ENCODE measurements at places on chromosomes 11 and 22.
A peak's percentile ranks its signal among the peaks of the same experiment; 100 is the strongest.

DNA sequence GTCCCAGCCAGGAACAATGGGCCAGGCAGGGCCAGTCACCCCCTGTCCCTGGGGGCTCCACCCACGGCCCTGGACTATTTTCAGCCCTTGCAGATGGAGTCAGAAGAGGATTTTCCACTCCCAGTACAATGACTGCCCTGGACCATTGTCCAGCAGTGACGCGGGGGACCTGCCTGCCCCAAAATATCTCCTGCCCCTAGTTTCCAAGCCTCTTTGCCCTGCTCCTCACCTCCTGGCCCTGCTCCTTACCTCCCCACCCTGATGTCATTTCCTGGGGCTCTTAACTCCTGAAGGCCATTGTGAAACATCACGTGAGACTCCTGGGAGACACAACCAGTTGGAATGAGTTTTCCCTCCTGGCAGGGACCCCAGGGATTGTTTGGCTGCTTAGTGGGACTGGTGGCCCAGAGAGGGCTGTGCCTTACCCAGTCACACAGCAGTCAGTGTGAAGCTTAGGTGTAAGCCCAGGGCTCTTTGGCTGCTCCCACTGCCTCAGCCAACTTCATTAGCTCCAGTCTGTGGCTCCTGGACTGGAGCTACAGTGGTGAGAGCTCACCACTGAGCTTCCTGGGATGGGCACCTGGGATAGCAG is 22.2 kb downstream of the P2RY2 start:
- no peak for DNase-seq

DNA sequence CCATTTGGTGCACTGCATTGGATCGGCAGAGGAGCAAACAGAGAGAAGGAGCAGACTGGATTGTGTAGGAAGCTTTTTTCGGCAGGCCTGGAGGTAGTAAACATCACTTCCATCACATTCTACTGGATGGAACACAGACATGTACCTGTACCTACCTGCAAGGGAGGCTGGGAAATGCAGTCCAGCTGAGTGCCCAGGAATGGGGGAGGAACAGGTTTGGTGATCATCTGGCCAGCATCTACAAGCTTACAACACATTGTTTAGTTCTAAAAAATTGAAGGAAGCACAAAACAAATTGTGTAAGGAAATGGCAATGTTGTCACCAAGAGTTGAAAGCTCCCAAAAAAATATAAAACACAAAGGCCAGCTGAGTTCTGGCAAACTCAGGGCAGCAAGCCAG is 19.1 kb downstream of the SMIM38 start:
- no peak for DNase-seq

DNA sequence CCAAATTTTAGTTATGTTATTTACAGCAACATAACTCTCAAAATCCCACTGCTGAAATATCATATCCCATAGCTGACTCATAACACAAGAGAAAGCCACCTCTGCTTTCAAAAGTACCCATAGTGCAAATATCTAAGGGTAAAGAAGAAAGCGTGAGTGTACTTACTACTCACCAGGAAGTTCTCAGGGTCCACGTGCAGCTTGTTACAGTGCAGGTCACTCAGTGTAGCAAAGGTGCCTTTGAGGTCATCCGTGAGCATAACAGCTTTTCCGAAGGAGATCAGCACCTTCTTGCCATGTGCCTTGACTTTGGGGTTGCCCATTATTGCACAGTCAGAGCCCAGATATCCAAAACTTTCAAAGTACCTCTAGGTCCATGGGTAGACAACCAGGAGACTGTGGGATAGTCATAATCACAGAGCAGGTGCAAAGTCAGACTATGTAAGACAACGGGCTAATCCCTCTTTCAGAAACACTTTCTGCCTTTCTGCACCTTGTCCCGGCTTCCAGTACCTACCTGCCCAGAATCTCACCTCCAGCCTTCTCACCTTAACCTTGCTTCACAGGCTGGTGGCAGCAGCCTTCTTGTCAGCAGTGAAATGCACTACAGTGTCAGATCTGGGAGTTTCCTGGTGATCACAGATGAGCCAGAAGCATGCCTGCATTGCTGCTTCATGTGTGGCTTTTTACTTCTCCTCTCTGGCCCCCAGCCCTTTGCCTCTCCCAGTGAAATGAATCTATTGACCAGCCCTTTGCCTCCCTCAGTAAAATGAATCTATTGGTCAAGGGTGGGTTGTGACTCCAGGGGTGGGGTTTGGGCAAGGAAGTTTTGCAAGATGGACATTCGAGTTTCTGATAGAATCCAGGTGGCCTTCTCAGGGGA is 6.5 kb downstream of the HBG1 start:
- no peak for DNase-seq

DNA sequence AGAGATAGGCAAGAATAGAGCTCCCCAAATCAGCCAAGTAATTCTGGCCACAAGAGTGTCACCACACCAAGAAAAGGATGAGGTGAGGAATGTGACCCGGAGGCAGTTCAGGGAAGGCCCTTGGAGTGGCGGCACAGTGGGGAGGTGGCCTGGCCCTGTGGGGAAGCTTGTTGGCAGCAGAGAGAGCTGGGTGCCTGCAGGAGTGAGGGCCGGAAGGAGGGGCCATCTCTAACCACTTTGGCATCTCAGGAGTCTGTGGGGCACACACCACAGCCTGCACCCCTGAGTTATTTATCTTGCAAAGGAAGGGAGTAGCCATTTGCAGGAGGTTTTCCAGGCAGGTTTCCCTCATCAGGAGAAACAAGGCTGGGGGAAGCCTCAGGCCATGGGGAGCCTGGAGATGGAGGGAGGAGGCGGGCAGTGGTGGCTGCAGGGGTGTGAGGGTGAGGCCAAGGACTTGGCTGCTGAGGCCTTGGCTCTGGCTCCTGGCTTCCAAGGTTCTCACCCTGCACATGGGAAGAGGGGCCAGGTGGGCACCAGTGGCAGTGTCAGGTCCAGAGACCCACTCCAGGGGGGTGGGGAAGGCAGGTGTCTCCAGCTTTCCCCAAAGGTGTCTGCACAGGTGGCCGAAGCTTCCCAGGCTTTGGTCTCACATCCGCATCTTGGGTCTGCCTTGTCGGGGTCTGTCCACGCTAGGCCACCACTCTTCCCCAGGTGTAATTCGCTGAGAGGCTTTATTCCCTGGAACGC is 370.2 kb downstream of the CTTN start:
- no peak for DNase-seq

GRCh38 chr11:86171627-86172026 is 72.9 kb upstream of the EED start:
- no peak for DNase-seq

GRCh38 chr11:94757037-94757735 is 11.0 kb upstream of the AMOTL1 start:
- DNase-seq = no peak

- DNase-seq = peak; percentile 41
These were observed 18.2 kb downstream of the GDPD5 start for GRCh38 chr11:75507571-75507970.

- DNase-seq = no peak
These were observed 14.4 kb downstream of the GRAP2 start for GRCh38 chr22:39915295-39915726.

- DNase-seq = no peak
These were observed 78.7 kb upstream of the MYOD1 start for GRCh38 chr11:17640493-17641164.

GRCh38 chr11:850775-851763 is 8.4 kb downstream of the TSPAN4 start:
- no peak for DNase-seq

DNA sequence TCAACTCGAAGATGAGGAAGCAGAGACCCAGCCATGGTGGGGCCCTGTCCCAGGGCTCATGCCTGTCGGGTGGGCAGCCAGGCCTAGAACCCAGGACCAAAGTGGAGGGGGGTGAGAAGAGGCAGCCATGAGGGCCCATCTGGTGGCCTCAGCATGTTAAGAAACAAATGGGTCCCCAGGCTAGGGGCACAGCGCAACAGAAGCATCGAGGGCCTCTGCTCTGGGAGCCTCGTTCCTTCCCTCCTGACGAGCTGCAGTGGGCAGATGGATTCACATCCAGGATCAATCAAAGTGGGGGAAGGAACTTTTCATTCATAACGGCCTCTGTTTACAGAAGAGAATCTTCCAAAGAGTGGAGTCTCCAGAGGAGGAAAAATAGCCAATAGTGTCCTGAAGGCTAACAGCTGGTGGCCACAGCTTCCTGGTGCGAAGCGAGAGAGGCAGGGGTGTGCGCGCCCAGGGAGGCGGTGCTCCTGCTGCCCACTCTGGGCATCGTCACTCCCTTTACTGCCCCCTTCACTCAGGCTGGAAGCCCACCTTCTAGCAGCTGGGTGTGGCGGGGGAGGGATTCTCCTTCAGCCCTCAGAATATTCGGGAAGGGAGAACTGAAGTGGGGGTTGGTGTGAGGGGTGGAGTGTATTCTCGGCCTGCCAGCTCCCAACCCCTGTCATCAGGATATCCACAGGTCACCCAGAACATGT is 4.3 kb downstream of the CBX7 start:
- DNase-seq = no peak

DNA sequence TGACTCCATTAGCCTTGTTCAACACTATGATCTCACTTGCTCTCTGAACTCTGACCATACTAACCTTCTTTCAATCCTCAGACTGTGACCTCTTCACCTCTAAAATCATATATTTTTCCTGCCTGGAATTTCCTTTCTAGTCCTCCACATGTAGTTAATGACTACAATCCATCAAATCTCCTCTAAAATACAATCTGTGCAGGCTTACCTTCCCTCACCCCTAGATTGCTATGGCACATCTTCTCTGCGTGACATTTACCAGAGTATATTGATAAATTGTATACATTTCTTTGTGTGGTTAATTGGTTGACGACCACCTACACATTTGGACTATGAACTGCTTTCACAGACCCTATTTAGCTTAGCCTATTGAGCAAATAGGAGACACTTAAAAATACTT is 1330.2 kb upstream of the TENM4 start:
- no peak for DNase-seq

- DNase-seq = peak; percentile 26
These were observed 62.2 kb upstream of the TENM4 start for GRCh38 chr11:79503028-79503427.

GRCh38 chr11:1796413-1797011 is 32.8 kb upstream of the CTSD start:
- DNase-seq = no peak

DNA sequence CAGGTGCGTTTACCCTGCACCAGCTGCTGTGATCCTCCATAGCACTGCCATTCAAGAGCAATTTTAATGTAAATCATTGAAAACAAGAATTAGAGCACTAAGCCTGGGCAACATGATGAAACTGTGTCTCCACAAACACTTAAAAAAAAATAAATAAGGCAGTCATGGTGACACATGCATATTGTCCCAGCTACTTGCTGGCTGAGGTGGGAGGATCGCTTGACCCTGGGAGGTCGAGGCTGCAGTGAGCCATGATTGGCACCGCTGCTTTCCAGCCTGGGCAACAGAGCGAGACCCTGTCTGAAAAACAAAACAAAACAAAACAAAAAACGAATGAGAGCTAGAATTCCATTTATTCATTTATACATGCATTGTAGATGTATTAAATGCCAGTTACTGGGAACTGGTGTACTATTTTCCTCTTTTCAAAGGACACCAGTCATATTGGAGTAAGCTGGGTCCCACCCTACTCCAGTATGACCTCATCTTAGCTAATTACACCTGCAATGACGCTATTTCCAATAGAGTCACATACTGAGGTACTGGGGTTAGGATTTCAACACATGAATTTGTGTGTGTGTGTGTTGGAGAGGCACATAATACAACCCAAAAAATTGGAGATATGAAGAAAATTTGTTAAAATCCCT is 101.9 kb downstream of the MICAL2 start:
- no peak for DNase-seq

GRCh38 chr22:33065230-33065629 is 7.0 kb upstream of the SYN3 start:
- DNase-seq = no peak

GRCh38 chr11:24142062-24142461 is 354.8 kb upstream of the LUZP2 start:
- no peak for DNase-seq

DNA sequence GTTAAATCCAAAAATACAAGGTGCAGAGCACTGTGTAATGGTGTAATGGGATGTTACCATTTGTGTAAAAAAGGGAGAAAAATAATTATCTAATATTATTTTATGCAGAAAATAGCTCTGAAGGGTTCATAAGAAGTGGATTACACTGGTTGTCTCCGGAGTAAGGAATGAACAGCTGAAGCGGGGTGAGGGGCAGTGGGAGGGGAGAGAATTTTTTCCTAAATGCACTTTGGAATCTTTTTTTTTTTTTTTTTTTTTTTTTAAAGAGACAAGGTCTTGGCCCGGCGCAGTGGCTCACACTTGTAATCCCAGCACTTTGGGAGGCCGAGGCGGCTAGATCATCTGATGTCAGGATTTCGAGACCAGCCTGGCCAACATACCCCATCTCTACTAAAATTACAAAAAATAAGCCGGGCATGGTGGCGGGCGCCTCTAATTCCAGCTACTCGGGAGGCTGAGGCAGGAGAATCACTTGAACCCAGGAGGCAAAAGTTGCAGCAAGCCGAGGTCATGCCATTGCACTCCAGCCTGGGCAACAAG is 6.8 kb upstream of the POLR3H start:
- DNase-seq = peak; percentile 85

- DNase-seq = no peak
These were observed 76.8 kb upstream of the PARVG start for GRCh38 chr22:44103735-44104480.

DNA sequence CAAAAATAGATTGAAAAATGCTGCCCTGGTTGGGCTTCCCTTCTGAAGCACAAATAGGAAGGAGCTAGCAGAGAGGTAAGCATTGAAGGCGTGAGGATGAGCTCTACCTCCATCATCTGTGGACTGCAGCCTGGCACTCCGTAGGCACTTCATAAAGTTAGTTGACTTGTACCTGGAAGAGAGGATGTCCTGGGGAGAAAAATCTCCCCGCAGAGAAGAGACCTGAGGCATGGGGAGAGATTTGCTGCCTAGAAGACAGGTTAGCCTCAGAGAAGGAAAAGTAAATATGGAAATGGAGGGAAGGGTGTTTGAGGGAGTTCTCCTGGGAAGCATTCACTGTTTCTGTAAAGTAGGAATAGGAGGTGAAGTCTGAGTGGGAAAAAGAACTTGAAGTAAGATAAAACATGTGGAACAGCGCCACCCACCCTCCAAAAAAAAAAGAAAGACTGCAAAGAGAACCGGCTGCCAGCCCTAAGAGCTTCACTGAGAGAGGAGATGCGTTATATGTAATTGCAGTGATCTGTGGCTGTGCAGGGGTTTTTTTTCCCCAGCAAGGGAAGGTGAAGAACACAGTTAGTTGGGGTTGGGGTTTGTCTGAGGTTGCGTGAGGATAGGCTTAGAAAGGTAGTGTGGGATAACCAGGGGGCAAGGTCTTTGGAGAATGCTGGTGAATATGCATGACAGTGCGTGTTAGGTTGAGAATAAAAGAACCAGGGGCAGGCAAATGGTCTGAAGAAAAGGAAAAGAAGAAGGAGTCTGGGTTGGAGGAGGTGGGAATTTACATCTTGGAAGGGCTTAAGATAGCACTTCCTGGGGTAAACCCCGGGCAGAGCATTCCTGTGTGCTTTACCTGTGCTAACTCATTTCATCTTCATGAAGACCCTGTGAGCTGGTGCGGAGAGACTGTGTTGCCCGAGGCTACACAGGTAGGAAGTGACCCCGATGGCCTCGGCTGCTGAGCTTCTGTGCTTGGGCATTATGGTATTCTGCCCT is 16.0 kb downstream of the TNRC6B start:
- peak; percentile 77 for DNase-seq

All from tongue (tissue), 3 donors.